ENCODE measurements at places on chromosomes 13 and 19.

- peak; percentile 23 for DNase-seq
Observed at GRCh38 chr19:41746593-41747227, 8.6 kb upstream of the CEACAM6 start.

DNA sequence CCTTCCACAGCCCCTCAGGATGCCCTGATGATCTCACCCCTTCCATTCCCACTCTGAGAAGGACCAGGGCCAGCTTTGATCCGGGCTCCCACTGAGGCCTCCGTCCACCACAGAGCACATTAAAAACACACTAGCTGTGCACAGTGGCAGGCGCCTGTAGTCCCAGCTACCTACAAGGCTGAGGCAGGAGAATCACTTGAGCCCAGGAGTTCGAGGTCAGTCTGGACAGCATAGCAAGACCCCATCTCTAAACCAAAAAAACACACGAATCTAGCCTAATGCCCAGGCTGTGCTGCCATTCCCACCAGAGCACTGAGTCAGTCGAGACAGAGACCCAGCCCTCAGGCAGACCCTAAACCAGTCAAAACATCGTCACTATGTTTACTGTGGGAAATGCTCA is 14.1 kb downstream of the RFX1 start:
- DNase-seq = no peak

- DNase-seq = no peak
Observed at GRCh38 chr13:113629866-113630265, 28.1 kb downstream of the ATP4B start.

DNA sequence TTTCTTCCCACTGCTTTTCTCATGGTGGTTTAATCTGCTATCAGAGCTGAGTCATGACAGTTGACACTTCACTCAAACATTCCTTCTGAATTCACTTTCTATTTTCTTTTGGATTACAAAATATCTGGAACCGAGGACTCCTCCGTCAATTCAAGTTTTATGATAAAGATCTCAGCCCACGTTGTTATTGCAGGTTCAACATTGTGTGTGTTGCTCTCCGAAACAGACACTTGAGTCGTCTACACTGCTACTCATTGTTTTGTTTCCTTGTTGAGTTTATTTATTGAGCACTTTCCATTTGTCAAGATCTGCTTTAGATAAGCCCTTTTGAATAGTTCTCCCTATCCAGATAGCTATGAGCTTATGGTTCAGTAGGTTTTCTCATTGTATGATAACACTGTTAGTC is 636.1 kb upstream of the GPC6 start:
- DNase-seq = no peak

DNA sequence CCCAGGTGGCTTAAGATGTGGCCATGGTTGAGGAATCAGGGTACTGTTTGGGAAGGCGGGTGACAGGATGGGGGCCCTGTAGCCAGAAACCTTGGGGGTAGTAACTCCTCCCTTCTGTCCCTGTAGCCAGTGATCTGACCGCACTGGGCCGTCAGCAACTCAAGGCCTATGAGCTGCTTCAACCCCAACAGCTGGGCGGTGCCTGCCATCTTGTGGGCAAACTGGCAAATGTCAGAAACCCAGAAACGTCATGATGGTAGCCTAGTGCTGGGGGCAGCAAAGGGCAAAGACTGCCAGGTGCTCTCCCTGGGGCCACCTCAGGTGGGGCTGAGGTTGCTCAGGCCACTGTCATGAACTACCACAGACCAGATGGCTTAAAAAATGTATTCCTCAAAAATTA is 3.5 kb downstream of the COPE start:
- no peak for DNase-seq

- no peak for DNase-seq
Observed at GRCh38 chr13:38141792-38142191, 207.9 kb upstream of the UFM1 start.

DNA sequence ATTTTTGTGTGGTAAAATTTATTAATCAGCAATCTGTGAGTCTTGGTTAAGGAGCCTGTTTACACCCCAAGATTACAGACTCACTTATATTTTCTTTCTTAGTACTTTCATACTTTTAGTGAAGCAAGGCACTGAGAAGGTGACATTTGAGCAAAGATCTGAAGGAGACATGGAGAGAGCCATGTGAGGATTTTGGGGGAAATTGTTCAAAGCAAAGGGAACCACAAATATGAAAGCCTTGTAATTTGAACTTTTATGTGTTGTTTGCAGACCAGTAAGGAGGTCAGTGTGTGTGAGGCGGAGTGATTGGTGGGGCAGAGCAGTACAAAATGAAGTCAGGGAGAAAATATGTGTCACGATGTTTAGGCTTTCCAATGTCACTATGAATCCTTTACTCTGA is 140.7 kb upstream of the KLF12 start:
- no peak for DNase-seq

DNA sequence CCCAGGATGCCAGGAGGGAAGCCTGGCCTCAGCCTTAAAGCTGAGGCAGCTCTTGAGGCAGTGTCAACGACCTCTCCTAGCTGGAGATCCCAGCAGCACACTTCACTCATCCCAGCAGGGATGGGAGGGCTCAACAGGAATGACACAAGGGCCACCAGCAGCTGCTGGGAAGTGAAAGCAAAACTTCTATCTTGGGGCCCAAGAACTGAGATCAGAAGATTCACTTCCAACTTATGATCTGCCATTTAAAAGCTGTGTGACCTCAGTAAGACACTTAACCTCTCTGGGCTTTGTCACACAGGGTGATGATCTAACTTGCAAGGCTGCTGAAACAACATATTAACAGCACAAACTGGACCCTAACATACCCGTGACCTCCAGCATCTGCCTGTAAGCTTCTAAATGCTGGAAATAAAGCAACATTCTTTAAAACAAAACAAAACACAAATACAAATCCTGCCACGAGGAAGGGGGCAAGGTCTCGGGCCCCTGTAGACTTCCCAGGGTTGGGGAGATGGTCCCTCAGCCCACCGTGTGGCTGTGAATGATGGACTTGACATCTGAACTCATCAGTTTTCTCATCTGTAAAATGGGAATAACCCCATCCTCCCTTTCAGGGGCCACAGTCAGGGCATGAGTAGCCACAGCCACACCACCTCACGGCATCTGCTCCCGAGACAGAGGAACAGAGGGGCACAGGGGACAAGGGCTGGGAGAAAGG is 22.7 kb downstream of the ELL start:
- DNase-seq = no peak

GRCh38 chr13:59356607-59357006 is 807.1 kb downstream of the DIAPH3 start:
- DNase-seq = no peak

GRCh38 chr13:78372581-78372980 is 230.8 kb downstream of the POU4F1 start:
- no peak for DNase-seq

DNA sequence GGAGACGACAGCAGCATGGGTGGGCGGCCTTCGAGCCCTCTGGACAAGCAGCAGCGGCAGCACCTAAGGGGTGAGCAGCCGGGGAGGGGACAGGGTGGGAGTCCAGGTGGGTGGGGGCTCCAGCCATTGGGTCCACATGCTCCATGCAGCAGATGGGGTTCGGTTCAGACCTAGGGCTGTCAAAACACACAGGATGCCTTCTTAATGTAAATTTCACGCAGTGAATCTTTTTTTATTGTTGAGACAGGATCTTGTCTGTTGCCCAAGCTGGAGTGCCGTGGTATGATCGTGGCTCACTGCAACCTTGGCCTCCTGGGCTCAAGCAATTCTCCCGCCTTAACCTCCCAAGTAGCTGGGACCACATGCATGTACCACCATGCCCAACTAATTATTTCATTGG is 15.9 kb downstream of the PGLS start:
- DNase-seq = no peak

GRCh38 chr19:10191347-10191746 is 3.4 kb downstream of the DNMT1 start:
- DNase-seq = no peak

GRCh38 chr13:104411141-104411765 is 1345.0 kb upstream of the SLC10A2 start:
- DNase-seq = no peak

DNA sequence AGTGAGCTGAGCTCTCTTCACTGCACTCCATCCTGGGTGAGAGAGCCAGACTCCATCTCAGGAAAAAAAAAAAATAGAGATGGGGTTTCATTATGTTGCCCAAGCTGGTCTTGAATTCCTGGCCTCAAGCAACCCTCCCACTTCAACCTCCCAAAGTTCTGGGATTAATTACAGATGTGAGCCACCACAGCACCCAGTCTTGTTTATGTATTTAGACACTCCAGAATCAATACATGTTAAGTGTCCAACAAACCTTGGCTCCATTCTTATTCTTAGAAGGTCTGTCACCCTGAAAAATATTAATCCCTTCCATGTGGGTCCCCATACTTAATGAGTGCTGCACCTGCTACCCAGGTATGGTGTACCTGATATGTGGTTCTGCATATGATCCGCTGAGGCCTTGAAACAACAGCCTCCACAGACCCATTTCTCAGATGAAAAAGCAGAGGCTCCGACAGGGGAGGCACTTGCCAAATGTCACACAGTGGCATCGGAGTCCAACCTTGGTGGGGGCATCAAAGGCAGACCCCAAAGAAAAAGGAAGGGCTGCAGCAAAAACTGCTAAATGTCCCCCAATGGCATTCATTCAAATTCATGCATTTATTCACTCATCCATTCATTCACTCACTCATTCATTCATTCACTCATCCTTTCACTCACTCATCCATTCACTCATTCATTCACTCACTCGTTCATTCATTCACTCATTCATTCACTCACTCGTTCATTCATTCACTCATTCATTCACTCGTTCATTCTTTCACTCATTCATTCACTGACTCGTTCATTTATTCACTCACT is 16.7 kb downstream of the TICAM1 start:
- no peak for DNase-seq

GRCh38 chr19:6694147-6694815 is 24.3 kb upstream of the TNFSF14 start:
- DNase-seq = no peak

GRCh38 chr13:64007339-64007738 is 2591.7 kb upstream of the PCDH20 start:
- no peak for DNase-seq
